ENCODE measurements at places on chromosomes 13 and 19.

GRCh38 chr13:94764576-94765321 lies 52.4 kb upstream of the SOX21 start:
- no peak for DNase-seq
- no peak overlapping the region for H3K4me3 ChIP-seq
- no peaks in the 10 kb centered on the region for H3K36me3 ChIP-seq
- no peaks in the 10 kb centered on the region for H3K4me1 ChIP-seq
- H3K27ac ChIP-seq: no peak overlapping the region

- peaks cover 12% of the 10 kb centered on the region for H3K4me1 ChIP-seq
- H3K27ac ChIP-seq: no peak overlapping the region
- no peak for DNase-seq
- H3K36me3 ChIP-seq: no peaks in the 10 kb centered on the region
- H3K27me3 ChIP-seq: no peaks in the 10 kb centered on the region
Measured at GRCh38 chr13:46598820-46599180, 45.8 kb downstream of the LRCH1 start.

GRCh38 chr19:18107235-18107634 lies 9.7 kb downstream of the MAST3 start:
- DNase-seq: no peak
- no peaks in the 10 kb centered on the region for H3K36me3 ChIP-seq
- H3K4me3 ChIP-seq: no peak overlapping the region
- H3K4me1 ChIP-seq: no peaks in the 10 kb centered on the region
- no peak overlapping the region for H3K27ac ChIP-seq
- H3K27me3 ChIP-seq: no peaks in the 10 kb centered on the region

DNA sequence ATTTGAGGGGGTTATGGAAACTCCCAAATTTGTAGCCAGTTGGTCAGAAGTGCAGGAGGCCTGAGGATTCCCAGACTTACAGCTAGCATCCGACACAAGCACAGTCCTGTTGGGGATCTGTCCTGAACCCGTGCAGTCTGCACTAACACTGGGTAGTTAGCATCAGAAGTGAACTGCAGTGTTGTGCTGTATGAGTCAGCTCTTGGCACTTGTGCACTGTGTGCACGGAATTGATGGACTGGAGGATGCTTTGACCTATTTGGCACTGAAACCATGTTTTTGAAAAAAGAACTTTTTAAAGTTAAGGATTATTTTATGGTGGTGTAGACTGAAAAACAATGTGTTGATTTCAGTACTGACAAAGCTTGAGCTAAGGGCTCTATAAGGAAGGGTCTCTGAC lies 279.0 kb downstream of the NHLRC3 start:
- H3K4me3 ChIP-seq: no peak overlapping the region
- H3K27ac ChIP-seq: peak overlapping the region; percentile 2
- peaks cover 4% of the 10 kb centered on the region for H3K4me1 ChIP-seq

- peak; percentile 62 for DNase-seq
- H3K27me3 ChIP-seq: no peaks in the 10 kb centered on the region
- no peaks in the 10 kb centered on the region for H3K4me1 ChIP-seq
- no peak overlapping the region for H3K4me3 ChIP-seq
Measured at GRCh38 chr19:56142087-56142787, 1.1 kb downstream of the ZNF444 start.

- H3K27me3 ChIP-seq: no peaks in the 10 kb centered on the region
- no peak overlapping the region for H3K4me3 ChIP-seq
- peak overlapping the region; percentile 12 for H3K27ac ChIP-seq
- H3K36me3 ChIP-seq: no peaks in the 10 kb centered on the region
Measured at GRCh38 chr13:98508685-98509084, 68.2 kb downstream of the STK24 start.

DNA sequence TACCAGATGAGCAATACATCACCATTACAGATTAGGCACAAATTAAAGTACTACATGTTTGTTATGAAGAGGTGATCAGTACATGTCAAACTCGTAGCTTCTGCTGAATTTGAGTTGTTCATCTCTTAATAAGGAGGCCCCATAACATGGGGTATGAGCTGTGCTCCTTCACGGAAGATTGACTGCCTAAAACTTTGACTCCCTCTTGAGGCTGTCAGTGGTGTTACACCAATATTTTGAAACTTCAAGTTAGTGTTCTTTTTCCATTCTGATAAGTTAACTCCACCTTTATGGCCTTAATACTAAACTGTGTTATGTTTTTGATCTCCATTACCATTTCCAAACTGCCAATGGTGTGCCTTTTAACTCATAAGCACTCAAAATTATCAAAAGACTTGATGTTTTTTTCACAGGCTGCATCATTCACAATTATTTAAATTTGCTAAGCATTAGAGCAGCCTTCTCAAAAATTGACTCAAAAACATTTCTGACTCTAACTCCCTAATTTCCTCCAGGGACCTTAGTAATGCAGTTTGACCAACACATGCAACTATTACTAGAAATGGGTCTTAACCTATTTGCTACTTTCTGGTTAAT lies 1591.5 kb downstream of the PCDH9 start:
- no peaks in the 10 kb centered on the region for H3K27me3 ChIP-seq
- no peak for DNase-seq
- no peak overlapping the region for H3K27ac ChIP-seq
- no peaks in the 10 kb centered on the region for H3K4me1 ChIP-seq

- peaks cover 11% of the 10 kb centered on the region for H3K27me3 ChIP-seq
- no peak overlapping the region for H3K4me3 ChIP-seq
- H3K36me3 ChIP-seq: no peaks in the 10 kb centered on the region
Measured at GRCh38 chr19:18227781-18228271, 1.6 kb upstream of the PDE4C start.

- H3K36me3 ChIP-seq: no peaks in the 10 kb centered on the region
- H3K27me3 ChIP-seq: no peaks in the 10 kb centered on the region
- H3K27ac ChIP-seq: no peak overlapping the region
- no peak for DNase-seq
- no peak overlapping the region for H3K4me3 ChIP-seq
Measured at GRCh38 chr13:29760544-29760943, 89.9 kb downstream of the UBL3 start.

DNA sequence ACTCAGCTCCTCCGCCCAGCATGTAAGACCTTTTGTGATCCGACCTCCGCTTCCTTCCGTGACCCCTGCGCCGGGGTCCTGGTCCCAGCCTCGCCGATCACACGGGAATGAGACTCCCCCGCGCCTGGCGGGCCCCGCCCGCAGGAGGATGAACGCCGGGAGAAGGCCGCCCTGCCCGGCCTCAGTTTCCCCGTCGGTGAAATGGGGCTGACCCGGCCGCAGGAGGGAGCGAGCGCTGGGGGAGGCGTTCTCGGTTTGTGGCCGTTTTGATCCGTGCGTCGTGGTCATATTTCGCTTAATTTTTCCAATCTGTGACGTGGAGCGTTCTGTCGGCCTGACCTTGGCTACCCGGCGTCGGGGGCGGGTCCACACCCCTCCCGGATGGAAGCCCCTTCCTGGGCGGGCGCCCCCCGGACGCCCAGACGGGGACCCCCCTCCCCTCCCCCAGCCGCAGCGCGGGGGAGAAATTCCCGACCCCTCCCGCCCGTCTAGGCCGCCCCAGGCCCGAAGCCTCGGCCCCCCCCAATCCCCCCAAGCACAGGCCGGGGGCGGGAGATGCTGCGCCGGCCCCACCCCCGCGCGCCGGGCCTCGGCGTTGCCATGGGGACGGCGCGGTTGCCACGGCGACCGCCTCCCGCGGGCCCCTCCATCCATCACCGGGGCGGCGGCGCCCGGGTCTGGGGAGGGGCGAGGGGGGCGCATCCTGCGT lies 11.1 kb downstream of the PALM start:
- no peaks in the 10 kb centered on the region for H3K36me3 ChIP-seq
- H3K27ac ChIP-seq: peak overlapping the region; percentile 71
- H3K4me1 ChIP-seq: no peaks in the 10 kb centered on the region
- H3K27me3 ChIP-seq: no peaks in the 10 kb centered on the region

DNA sequence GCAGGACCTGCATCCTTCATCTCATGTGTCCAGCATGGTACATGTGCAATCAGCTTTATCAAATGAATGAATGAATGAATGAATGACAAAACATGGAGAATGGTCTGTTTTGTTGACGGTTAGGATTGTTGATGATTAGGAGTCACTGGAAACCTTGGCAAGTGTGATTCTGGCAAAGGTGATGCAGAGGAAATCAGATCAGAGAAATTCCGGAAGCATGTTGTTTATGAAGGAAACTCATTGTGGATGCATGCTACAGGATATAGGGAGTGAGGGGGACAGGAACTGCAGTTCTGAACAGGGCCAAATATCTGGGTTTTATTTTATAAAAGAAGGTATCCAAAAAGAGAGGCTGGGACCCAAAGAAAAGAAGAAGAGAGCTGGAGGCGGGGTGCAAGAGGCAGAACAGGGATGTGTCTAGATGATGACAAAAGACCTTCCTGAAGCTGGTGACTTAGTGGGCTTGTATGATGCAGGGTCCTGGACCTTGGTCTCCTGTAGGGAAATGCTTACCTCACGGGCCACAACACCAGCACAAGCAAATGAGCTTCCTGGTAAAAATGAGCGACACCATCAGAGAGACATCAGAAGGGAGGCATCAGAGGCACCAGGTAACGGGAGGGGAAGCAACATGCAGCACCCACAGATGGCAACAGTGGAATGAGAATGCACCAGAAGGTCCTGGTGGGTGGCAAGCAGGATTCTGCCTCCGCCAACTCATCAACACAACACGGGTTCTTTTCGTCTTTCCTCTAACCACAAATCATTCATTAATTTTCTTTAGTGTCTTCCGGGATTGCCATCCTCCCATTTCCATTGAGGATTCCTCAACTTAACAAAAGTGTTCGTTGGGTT lies 159.6 kb downstream of the FOXO1 start:
- no peaks in the 10 kb centered on the region for H3K36me3 ChIP-seq
- no peaks in the 10 kb centered on the region for H3K27me3 ChIP-seq
- H3K27ac ChIP-seq: no peak overlapping the region
- DNase-seq: no peak
- no peaks in the 10 kb centered on the region for H3K4me1 ChIP-seq

DNA sequence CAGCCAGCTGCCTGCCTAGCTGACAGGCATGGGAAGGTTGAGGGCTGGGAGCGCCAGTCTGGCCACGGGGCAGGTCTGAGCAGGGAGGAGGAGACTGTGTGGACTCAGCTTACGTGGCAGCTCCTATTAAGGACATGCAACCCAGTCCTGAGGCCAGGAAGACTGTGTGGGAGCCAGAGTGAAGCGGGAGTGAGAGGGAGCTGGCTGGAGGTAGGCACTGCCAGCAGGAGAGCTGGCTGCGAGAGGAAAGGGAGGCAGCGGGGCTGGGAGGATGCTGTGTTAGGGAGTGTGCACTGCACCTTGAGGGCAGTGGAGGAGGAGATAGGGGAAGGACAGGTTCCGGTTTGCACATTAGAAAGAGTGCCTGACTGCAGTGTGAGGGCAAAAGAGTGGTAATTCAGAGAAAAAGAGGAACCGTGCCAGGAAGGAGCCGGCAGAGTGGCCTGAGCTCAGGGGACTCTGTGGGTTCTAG lies 99.2 kb downstream of the SLC7A1 start:
- no peaks in the 10 kb centered on the region for H3K27me3 ChIP-seq
- no peak for DNase-seq
- no peak overlapping the region for H3K27ac ChIP-seq
- no peak overlapping the region for H3K4me3 ChIP-seq
- H3K36me3 ChIP-seq: no peaks in the 10 kb centered on the region

GRCh38 chr13:38334845-38335244 lies 14.8 kb upstream of the UFM1 start:
- H3K4me1 ChIP-seq: no peaks in the 10 kb centered on the region
- no peaks in the 10 kb centered on the region for H3K27me3 ChIP-seq
- no peaks in the 10 kb centered on the region for H3K36me3 ChIP-seq
- no peak overlapping the region for H3K4me3 ChIP-seq
- no peak for DNase-seq

DNA sequence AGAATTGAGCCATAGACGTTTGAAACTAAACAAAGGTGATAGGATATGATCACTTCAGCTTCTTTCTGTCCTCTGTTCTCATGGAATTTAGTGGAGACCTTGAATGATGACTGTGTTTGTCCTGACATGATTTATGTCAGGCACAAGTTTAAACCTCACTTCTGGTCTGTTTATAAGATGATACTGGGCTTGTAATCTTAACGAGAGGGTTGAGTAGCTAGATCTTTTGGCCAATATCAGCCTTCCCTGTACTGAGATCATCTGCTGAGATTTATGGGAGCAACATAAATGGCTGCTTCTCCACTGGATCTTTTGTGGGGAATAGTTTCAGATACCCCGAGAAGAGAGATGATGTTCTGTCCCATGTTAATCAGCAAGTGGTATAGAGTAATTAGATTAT lies 121.8 kb upstream of the OBI1 start:
- H3K4me1 ChIP-seq: no peaks in the 10 kb centered on the region
- DNase-seq: no peak
- H3K36me3 ChIP-seq: no peaks in the 10 kb centered on the region
- H3K4me3 ChIP-seq: no peak overlapping the region
- no peak overlapping the region for H3K27ac ChIP-seq
- H3K27me3 ChIP-seq: no peaks in the 10 kb centered on the region

DNA sequence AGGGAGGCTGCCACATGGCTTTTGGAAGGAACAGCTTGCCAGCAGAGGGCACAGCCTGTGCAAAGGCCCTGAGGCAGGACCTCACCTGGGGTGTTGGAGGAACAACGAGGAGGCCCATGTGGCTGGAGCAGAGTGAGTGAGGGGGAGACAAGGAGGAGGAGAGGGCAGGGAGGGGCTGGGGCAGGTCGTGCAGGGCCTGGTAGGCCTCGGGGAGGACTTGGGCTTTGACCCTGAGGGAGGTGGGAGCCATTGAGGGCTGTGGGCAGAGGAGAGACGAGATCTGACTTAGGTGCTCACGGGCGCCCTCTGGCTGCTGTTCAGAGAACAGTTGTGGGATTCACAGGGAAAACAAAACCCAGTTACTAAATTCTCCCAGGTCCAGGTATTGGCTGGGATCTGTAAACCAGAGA lies 25.2 kb downstream of the ZNRF4 start:
- DNase-seq: no peak
- no peaks in the 10 kb centered on the region for H3K27me3 ChIP-seq
- H3K4me3 ChIP-seq: no peak overlapping the region

DNA sequence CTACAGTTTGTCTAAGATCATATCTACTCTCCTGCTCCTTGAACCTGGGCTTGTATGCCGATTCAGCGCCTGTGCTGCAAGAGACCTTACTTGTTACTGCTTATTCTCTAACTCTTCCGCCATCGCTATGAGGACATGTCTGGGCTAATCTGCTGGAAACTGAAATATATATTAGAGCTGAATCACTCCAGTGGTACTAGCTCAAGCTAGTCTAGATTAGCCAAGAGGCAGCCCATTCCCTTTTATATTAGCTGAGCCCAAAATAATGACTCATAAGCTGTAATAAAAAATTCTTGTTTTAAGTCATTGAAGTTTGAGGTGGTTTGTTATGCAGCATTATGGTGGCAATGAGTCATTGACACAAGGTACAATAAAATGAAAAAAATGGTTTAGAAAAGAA lies 52.8 kb downstream of the SLC6A16 start:
- no peaks in the 10 kb centered on the region for H3K27me3 ChIP-seq
- H3K36me3 ChIP-seq: no peaks in the 10 kb centered on the region
- no peak overlapping the region for H3K27ac ChIP-seq
- no peak overlapping the region for H3K4me3 ChIP-seq
- DNase-seq: no peak
- no peaks in the 10 kb centered on the region for H3K4me1 ChIP-seq
